ENCODE measurements at places on chromosomes 13 and 19. TPM values are rescaled to one million over a fixed set of nuclear protein-coding genes. Genes with fewer than 3 reads are reported as not detected.

- DNase-seq = no peak
Observed at GRCh38 chr19:57165846-57166245, 1.4 kb downstream of the DUXA start.

GRCh38 chr19:6378486-6378885 lies 2.8 kb upstream of the PSPN start:
- DNase-seq = no peak

Gene B3GNT8
- total RNA-seq = not detected

Gene KLK3
- total RNA-seq = not detected

Gene GRIN3B
- total RNA-seq = not detected

DNA sequence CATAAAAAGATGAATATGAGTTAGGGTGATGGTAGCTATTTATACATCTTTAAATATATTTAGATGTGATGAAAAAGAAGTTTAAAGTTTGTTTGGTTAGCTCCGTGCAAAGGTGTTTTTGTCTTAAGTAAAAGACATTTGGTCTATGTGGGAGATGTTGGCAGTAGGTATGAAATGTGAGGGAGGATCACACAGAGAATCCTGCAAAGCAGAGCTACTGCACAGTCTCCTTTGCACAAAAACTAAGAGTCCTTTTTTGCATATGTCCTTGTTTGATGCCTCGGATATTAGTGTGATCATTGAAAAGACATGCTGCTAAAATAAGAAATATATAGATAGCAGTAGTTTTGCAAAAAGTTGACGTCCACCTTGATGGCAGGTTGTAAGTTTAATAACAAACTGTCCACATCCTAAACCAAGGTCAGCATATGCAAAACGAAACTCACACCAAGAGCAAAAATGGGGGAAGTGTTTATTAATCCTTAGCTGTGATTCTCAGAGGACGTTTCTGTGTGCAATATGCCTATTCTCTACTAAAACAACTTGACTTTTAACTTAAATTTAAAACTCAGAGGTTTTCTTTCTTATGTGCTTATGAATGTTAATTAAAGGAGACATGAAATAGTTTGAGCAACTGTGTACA lies 870.1 kb downstream of the PCDH9 start:
- DNase-seq = no peak

- no peak for DNase-seq
Observed at GRCh38 chr13:77902319-77902963, 16.2 kb downstream of the EDNRB start.

- no peak for DNase-seq
Observed at GRCh38 chr19:19083413-19084178, 19.8 kb downstream of the SLC25A42 start.

Gene SPRED3
- 3.0 TPM for total RNA-seq

DNA sequence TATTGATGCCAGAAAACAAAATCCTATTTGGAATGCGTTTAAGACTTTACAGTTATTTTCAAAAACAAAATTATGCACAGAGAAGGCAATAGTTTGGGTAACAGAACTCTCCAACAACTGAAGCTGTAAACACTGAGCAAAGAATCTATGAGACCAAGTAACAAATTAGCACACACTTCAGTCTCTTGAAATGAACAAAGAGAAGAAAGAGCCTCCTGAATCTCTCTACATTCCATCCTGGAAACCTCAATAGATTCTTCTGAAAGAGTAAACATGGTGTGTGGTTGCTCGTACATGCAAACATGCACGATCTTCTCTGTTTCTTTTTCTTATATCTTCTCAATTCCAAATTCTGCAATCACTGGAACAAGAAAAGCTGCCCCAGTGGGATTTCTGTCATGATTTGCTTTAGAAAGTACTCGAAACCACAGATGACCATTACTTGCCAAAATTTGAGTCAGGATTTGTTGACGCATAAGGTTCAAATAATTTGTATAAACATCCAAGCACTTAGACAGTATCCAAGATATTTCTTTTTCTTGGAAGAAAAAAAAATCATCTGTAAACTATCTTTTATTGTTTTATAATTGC lies 137.9 kb upstream of the DACH1 start:
- DNase-seq = no peak

DNA sequence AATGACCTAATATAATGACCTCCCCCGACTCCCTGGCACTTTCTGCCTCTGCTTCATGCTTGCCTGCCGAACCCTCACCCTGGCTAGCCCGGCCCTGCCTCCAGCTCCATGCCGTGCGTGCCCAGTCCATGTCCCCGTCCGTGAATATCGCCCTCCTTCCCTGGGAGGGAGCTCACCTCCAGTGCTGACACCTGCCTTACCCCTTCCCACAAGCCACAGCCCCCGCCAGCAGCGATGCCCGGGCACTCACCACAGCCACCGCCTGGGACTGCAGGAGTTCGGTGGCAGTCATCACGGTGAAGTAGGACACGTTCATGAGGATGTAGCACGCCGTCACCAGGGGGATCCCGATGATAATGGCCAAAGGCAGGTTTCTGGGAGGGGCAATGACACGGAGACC lies 10.0 kb downstream of the SLC7A9 start:
- no peak for DNase-seq

Gene ZNF441
- 4.3 TPM for total RNA-seq

GRCh38 chr19:6668691-6669090 lies 1.3 kb downstream of the TNFSF14 start:
- peak; percentile 58 for DNase-seq

- no peak for DNase-seq
Observed at GRCh38 chr19:10776900-10777650, 58.9 kb downstream of the TMED1 start.

DNA sequence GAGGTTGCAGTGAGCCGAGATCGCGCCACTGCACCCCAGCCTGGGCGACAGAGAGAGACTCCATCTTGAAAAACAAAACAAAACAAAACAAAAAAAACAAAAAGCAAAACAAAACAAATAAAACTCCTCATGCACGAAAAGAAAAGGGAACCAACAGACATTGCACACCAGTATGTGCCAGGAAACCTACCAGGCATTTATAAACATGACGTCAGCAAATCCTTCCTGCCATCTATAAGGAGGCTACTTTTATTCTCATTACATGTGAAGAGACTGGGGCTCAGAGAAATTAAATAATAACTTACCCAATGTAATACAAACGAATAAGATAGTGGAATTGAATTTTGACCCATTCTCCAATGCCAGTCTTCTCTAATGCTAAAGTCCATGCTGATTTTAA lies 197.2 kb downstream of the NUFIP1 start:
- no peak for DNase-seq

All from activated CD4-positive, alpha-beta T cell treated with anti-CD3 and anti-CD28 coated beads for 36 hours (primary cell).